ENCODE measurements at places on chromosomes 1 and 21.

DNA sequence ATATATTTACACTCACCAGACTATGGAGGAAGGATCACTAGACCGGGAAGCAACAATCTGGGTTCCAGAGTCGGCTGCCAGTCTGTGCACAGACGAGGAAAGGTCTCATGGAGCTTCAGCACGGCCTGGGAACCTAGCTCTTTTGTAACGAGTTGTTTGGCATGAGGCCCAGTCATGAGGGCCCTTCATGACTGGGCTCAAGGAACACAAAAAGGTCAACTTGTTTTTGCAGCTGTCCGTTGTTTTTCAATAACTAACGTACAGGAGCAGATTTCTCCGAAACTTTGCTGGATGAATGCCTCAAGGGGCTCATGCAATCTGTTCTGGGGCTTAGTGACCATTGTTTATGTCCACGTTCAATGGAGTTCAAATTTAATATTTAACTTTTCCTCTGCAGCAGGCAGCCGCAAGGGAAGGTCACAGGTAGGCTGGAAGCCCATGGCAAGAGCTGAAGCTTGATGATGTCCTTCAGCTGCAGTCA, 5.9 kb upstream of the STUM start:
- DNase-seq = no peak

DNA sequence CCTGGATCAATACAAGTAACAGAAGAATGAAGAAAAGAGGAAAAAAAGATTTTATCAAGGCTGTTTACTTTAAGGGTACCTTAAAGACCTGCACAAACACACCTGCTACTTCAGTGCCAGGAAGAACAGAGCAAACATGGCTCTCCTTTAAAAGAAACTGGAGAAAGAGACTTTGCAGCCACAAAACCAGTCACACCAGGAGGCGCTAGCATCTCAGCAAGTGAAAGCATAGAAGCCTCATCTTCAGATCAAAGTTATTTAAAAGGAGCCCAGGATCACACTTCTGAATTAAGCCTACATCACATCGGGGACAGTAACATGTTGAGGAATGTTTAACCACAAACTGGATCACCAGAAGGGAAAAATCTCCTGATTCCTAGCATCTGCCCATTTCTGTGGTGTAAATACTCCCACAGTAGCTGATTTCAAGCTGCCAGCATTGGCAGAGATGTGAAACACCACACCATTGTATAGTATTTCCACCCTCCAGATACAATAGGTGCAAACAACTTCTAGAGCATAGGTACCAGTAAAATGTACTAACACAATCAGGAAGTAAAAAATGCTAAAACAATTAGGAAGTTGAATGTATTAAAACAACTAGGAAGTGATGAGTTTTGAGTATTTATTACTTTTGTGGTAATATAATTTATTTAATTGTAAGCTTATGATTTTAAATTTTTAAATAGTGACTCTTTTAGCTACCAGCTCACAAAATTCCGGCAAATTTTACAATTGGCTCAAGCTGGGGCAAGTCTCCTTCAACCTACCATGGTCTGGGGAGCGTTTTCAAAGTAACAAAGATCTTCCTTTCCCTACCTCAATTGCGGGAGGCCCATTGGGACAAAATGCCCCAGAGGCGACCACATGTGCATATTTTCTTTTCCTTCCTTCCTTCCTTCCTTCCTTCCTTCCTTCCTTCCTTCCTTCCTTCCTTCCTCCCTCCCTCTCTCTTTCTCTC, 105.3 kb upstream of the CLDN14 start:
- DNase-seq = no peak

DNA sequence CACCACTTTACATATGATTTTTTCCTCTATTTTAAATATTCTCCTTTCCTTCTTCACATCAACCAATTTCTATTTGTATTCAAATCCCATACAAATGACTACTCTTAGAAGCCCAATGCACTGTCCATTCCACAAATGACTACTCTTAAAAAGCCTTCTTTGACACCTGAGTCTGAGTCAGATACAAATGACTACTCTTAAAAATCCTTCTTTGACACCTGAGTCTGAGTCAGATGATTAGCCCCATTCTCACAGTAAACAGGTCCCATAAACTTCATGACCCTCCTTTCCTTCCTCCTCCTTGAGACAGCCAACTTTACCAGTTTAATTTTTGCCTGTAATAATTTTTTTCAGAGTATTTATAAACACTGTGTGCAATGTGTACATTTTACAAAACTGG, 231.3 kb upstream of the USP25 start:
- DNase-seq = no peak

DNA sequence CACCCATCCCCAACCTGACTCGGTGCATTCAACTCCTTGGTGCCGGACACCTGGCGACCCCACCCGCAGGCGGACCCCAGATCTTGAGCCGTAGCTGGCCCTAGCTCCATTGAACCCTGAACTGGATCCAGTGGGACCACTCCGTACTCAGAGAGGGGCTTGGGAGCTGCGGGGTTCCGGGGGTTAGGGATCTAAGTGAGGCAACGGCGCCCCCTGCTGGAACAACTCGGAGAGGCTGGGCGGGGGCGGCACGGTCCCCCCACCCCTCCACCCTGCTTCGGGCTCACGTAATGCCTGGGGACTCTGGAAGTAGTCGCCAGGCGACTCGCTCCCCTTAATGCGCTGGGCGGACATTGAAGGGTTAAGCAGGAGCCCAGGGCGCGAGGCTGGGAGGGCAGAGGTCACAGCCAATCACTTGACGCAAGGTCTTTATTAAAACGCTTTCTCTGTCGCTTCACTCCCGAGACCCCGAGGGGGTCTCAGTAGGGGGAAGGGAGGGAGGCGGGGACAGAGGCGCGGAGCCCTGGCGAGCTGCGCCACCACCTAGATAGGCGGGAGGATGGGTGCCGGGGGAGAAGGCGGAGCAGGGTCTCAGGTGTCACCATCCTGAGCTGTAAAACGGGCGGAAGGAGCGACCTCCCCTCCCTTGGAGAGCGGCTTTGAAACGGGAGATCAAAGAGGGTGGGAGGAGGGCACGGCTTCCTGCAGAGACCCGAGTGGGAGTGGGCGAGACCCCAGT, 704 bp upstream of the CRABP2 start:
- peak; percentile 78 for DNase-seq

GRCh38 chr21:33774551-33774950, 132.2 kb downstream of the ITSN1 start:
- no peak for DNase-seq

GRCh38 chr1:61740751-61741700, 1.3 kb upstream of the PATJ start:
- DNase-seq = no peak

DNA sequence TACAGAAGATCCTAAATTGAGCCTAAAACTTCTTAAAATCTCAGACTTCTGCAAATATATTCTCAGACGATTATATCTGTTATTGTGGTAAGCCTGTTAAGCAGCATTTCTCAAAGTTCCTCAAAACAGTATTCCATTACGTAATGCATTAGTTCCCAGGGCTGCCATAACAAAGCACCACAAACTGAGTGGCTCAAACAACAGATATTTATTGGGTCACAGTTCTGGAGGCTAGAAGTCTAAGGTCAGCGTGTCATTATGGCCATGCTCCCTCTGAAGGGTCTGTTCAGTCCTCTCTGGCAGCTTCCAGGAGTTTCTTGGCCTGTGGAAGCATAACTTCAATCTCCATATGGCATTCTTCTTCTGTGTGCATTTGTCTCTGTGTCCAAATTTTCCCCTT, 103.5 kb upstream of the ST6GALNAC5 start:
- no peak for DNase-seq

DNA sequence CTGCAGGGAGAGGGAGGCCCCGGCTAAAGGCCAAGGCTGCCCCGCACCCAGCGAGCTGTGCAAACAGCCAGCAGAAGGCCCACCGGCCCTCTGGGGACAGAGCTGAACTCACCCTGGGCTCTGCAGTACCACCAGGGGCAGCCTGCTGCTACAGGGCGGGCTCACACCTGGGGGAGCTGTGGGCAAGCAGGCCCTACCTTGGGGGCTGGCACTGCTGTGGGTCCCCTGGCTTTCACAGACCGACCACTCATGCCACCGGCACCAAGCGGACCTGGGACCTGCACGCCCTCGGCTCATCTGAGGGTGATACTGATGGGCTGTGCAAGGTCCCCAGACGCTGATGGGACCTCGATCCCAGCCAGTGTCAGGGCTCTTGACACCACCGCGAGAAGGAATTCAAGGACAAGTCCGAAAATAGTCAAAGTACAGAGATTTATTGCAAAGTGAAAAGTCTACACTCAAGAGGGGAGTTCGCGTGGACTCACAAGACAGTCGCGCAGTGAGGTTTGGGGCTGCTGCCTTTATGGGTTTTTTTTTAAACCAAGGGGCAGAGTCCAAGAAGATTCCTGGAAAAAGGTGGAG, 61.0 kb upstream of the ADARB1 start:
- DNase-seq = no peak

- DNase-seq = no peak
Observed at GRCh38 chr1:54395281-54395934, 10.8 kb downstream of the SSBP3 start.

- DNase-seq = no peak
Observed at GRCh38 chr1:78603206-78603605, 17.0 kb upstream of the IFI44L start.

DNA sequence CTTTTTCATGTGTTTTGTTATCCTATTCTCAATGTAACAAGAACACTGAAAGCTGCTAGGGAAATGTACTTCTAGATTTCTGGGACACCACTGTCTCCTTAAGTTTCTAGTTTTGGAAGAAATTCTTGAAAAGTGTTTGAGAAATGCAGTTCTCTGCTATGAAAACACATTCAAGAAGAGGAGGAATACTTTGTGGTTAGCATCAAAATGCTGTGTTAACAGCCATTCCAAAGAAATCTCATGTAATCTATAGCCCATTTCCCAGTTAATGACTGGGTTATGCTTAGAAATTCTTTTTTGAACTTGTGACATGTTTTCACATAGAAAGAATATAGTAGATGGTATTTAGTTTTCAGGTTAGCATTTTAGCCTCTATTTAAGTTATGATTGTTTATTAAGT, 6.0 kb downstream of the RAVER2 start:
- no peak for DNase-seq

DNA sequence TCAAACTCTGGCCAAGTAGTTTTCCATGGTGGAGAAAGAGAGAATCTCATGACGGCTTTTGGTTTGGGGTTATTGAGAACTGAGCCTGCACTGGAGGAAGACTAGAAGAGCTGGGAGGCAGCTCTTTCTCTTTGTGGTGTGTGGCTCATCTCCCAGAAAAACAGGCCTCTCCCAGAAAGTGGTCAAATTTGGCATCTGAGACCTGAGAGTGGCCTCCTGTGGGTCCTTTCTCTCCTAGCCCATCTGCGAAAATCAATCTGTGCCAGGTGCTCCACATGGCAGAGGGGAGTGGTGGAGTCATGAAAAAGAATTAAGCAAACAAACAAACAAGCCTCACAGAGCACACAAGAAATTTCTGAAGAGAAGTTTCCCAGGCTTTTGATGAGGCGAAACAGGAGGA, 305.0 kb downstream of the ST6GALNAC3 start:
- DNase-seq = no peak

Data from stimulated activated CD4-positive, alpha-beta T cell treated with anti-CD3 and anti-CD28 coated beads, Interleukin-4, amount 100 ng/mL, for 1 hour (primary cell).